ENCODE measurements at places on chromosomes 16 and 17. TPM values are rescaled to one million over a fixed set of nuclear protein-coding genes. Genes with fewer than 3 reads are reported as not detected.

Gene ICAM2
- 1.2 TPM for total RNA-seq

Gene RNF112
- total RNA-seq: 1.7 TPM

Gene WSCD1
- 0.15 TPM for total RNA-seq

Gene SDK2
- total RNA-seq: under 0.01 TPM

Gene CCL17
- total RNA-seq: not detected

Gene PLK1
- 27.1 TPM for total RNA-seq

Gene TLCD2
- total RNA-seq: 4.9 TPM

Gene NPIPA3
- total RNA-seq: 1.2 TPM

Gene DPEP3
- total RNA-seq: not detected

Gene MYO19
- 33.1 TPM for total RNA-seq
